ENCODE measurements at places on chromosomes 4 and X.
A peak's percentile ranks its signal among the peaks of the same experiment; 100 is the strongest.

DNA sequence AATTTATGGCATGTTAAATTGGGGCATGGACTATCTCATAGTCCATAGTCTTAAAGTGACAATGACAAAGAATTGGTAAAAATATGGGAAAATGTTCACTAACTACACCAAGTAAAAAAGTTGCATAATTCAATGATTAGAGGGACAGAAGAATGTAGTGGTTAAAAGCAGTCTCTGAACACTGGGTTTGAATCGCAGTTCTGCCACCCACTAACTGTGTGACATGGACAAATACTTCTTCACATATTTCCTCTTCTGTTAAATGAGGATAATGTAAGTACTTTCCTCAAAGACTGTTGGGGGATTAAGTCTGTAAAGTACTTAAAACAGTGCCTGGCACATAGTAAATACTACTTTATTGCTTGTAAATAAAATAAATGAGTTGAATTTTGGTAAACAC is 15.3 kb downstream of the COQ2 start:
- peak; percentile 33 for DNase-seq

DNA sequence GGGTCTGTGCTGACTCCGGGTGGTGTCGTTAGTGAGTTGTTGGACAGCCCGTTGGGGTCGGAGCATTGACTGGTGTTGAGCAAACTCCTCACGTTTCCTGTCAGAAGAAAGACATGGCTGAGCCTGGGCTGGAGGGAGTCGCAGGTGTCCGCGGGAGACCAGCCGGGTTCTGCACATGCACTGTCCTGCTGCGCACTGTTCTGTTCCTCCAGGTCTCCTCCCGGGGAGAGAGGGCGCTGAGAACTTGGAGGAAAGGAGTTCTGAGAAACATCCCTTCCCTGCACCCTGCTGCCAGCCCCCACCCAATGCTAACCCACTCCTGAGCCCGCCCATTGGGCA is 1.1 kb downstream of the ZNF141 start:
- DNase-seq: peak; percentile 8

DNA sequence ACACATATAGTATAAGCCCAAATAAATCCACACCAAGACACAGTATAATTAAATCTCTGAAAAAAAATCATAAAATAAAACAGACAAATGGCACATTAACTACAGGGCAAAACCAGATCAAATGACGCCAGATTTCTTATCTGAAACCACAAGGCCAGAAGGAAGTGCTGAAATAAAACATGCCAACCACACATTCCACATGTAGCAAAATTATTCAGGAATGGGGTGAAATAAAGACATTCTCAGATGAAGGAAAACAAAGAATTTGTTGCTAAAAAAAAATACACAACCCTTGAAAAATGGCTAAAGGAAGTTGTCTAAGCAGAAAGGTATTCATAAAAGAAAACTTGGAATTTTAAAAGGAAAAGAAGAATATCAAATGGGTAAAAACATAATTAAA is 4.5 kb upstream of the DCAF12L1 start:
- DNase-seq: peak; percentile 0

DNA sequence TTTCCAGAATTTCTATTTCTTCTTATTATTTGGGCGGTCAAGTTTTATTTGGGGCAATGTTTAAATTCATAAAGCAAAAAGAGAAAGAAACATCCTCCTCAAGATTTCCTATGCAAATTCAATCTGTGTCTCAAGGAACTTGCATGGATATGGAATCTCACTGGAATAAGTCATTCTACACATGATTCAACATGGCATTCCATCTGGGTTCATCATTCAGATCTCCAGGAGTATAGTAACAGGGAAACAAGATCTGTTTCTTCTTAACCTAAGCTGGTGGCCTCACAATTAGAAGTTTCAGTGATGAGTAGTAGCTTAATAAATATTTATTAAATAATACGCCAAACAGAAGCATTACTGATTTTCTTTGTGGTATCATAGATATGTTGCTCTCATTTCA is 19.8 kb downstream of the KLHL34 start:
- peak; percentile 78 for DNase-seq

GRCh38 chrX:37302569-37302968 is 46.6 kb upstream of the PRRG1 start:
- DNase-seq: peak; percentile 0

DNA sequence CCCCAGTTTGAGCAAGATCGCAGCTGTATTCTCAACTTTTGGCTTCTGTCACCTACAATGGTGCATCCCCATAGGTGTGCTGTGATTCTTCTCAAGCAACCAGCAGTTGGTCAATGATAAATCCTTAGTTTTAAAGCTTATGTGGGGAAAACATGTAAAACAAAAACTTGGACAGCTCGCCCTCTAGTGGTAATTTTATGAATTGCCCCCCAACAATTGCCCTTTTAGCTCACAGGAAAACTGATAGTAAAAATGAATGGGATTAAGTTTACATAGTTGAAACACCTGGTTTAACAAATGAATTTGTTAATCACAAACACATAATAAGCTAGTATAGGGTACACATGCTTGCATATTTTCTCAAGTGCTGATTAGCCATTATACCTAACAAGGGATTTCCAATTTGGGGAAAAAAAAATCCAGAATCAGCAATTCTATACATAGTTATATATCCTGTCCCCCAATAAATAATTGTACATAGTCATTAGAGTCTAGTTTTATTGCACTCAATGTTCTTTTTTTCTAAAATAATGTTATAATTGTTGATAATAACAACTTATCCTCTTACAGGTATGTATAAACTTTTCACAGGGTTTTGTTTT is 30.1 kb downstream of the TEX13A start:
- no peak for DNase-seq

DNA sequence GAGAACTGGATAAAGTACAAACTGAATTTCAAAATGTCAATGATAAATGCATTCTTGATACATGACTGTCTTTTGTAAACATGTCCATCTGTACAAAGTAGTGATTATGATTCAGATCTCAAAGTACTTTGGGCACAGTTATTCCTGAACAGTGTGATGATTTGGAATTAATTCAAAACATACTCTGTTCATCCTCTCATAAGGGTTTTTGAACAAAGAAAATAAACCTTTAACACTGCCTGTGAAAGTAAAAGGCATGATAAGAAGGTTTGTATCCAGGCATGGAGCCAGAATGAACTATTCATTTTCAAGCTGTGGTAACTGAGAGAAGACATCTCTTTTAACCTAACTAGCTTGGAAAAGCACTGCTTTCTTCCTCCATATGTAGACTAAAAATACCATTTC is 883 bp upstream of the KLHL4 start:
- peak; percentile 69 for DNase-seq

DNA sequence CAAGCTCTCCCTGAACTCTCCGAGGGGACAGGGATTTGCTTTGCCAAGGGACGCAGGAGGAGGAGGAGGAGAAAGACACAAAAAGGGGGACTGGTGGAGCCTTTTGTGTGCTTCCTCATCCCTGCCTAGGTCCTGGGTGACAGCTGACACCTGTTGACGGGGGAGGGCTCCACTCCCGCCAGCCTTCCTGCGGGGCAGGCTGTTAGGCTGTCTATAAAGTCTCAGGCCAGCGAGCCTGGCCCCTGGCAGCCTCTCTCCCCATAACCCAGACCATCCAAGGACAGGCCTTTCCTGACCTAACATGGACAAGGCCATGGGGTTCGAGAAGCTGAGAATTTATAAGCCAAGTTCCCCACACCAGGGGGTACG is 832 bp upstream of the EVC2 start:
- no peak for DNase-seq

GRCh38 chrX:19579485-19579884 is 64.2 kb upstream of the MAP3K15 start:
- DNase-seq: peak; percentile 67

DNA sequence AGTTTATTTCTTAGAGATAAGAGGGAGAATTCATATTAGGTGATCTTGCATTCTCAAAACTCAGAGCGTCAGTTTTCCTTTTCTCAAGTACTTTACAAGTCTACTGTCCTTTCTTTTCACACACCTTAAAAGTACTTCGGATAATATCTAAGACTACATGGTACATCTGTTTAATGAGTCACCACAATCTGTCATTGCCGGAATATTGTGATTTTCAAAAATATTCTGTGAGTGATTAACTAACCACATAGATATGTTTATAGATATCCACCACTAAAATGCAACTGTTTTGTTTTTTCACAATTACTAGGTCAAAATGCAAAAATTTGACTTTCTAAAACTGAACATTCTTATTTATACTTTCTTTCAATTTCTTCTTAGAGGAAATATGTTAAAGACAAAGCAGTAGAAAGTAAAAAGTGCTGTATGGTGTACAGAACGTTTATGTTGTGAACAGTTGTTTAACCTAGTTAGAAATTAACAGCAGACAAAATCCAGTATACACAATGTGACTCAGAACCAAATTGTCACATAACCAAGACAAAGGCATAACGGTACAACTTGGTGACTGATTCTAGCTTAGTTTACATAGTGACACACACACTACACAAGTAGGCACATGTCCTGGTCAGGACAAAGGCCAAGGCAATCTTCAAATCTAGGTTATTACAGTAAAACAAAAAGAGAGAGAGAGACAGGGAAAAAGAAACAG is 482.9 kb downstream of the NAF1 start:
- peak; percentile 38 for DNase-seq

GRCh38 chrX:11210415-11210801 is 82.8 kb upstream of the AMELX start:
- peak; percentile 9 for DNase-seq

DNA sequence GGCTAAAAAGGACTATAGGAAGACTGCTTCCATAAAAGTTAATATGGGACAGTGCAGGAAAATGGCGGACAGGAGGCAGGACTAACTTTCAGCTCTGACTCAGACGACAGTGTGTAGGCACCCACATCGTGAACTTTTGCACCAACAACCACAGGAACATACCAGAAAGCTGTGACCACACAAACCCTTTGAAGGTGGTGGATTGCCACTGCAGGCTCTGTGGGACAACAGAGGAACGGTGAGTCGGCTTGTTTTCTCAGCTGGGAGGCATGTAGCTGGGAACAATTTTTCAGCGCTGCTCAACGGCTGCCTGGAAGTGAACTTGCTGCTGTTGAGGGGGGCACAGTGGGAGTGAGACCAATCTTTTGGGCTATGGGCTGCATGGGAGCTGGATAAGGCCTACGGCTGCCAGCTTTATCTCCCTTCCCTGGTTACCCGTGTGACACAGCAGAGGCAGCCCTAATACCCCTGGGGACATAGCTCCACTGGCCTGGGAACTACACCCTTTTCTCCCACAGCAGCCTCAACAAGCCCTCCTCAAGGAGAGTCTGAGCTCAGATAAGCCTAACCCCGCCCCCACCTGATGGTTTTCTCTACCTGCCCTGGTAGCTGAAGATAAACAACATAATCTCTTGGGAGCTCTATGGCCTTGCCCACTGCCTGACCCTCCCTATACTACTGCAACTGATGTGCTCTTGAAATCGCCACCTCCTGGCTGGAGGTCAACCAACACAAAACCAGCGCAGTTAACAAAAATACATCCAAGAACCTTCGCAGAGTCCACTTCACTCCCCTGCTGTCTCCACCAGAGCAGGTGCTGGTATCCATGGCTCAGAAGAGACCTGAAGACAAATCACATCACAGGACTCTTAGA is 1537.0 kb downstream of the C4orf33 start:
- DNase-seq: peak; percentile 2
